ENCODE measurements at places on chromosomes 5 and 9.
A peak's percentile ranks its signal among the peaks of the same experiment; 100 is the strongest.

- no peak for DNase-seq
Observed at GRCh38 chr9:130430734-130431535, 13.8 kb upstream of the ASS1 start.

DNA sequence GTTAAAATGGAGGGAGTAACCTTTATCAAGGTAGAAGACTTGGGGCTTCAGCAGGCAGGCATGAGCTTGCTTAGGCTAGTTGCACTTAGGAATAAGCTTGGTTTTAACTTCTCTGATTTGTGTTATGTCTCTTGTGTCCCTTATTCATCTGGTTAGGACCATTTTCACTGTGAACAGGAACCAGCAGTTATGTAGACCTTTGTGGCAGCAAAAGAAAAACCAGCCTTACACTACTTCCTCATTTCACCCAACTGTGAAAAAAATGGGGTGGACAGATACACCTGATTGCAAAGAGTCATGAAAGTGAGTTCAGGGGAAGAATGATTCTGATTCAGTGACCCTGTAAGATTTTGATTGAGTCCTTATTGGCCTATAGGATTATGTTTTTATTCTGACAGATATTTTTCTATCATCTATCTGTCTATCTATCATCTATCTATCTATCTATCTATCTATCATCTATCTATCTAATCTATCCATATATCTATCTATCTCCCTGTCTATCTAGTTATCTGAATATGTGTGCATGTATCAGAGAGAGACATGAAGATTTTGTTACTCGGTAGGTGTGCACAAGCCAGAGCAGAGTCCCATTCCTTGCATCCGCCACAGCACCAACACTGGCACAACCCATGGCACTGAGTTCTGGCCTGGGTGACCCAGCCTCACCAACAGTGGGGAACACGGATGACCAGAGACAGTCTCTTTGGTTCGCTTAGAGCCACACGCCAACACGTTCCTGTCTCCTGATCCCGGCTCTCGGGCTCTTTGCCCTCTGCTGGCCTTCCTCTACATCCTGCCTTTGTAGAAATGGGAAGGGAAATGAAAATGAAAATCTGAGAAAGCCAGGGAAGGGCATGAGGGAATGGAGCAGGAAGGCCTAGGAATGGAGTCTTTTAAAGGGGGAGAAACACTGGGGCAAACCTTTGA is 1.3 kb upstream of the ZNF366 start:
- no peak for DNase-seq

- DNase-seq, result no peak
Observed at GRCh38 chr9:99016681-99017387, 73.1 kb downstream of the COL15A1 start.

DNA sequence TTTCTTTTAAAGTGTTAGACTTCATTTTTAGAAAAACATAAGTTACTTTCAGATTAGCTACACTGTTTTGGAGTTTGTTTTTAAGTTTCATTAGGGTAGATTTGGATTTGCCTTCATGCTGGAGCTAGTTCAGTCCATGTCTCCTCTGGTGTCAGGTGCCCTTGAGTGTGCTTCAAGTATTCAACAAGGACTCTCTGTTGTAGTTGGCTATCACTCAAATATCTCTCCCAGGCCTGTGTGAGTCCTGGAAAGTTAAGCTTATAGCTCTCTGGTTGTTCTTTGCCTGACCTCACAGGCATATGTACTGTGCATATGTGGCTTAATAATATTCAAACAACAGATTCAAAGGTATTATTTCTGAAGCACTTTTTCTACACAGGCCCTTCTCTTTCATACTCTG is 45.4 kb downstream of the PTBP3 start:
- DNase-seq, result no peak

GRCh38 chr9:102035929-102036328 is 297.5 kb upstream of the GRIN3A start:
- DNase-seq, result no peak

DNA sequence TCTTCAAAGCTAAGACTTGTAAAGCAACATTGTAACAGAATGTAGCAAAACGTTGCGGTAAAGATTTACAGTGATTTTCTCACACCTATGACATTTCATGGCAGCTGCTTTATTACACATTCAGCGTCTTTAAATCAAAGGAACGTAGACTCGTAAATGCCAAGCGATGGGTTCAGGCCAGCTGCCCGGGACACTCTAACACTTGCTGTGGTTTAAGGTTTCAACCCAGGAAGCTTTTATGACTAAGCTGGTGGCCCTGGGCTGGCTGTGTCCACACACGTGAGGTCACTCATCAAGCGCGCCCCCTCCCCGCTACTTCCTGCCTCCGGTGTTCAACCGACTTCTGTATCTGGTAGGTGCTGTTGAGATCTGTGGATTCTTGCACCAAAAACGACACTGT is 2.5 kb downstream of the SLC6A18 start:
- DNase-seq, result no peak

DNA sequence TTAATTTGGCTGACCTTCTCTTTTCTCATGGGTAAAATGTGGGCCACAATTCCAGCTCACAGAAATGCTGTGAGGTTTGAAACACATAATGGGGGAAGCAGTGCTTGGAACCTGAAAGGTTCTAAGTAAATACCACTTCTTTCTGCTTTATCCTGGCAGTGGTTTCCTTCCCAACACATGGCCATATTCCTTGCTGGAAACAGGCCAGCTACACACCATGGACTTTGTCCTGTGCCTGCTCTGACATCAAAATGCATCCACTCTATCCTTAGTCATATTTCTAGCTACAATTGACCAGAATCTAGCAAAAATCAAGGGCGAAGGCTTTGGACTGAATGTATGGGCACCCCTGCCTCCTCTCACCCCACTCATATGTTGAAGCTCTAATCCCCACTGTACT is 93.1 kb upstream of the TRPC7 start:
- no peak for DNase-seq

GRCh38 chr5:170681013-170681433 is 102.5 kb upstream of the GABRP start:
- peak; percentile 84 for DNase-seq

DNA sequence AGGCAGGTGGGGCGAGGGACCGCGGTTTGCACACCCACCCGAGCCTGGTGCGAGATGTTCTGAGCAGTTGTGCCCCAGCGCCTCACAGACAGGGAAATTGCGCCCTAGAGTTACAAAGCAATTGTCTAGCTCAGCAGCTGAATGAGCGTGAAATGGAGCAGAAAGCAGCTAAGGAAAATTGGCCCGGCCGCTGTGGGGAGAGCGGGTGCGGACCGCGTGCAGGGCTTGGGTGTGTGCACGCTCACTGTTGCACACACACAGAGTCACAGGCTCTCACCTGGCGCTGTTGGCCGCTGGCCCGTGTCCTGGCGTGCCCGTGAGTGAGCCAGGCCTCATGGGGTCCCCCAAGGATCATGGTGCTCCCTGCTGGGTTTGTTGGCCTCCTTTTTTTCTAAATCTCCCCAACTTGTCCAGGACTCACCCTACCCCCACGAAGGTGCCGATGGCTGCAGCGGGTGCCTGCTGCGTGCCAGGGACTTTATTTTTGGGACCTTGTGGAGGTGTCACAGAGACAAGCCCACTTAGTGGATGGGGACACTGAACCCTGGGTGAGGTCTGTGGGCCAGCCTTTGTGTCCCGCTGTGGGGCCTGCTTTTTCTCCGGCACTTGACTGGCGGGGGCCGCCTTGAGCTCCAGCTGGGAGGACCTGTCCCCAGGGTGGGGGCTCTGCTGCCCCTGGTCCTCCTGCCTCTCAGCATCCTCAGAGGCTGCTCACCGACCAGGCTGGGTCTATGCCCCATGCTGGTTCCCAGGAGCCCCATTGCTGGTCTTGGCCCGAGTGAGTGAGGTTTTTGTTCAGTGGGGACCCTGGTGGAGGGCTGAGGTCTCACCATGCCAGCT is 5.2 kb downstream of the RXRA start:
- no peak for DNase-seq

DNA sequence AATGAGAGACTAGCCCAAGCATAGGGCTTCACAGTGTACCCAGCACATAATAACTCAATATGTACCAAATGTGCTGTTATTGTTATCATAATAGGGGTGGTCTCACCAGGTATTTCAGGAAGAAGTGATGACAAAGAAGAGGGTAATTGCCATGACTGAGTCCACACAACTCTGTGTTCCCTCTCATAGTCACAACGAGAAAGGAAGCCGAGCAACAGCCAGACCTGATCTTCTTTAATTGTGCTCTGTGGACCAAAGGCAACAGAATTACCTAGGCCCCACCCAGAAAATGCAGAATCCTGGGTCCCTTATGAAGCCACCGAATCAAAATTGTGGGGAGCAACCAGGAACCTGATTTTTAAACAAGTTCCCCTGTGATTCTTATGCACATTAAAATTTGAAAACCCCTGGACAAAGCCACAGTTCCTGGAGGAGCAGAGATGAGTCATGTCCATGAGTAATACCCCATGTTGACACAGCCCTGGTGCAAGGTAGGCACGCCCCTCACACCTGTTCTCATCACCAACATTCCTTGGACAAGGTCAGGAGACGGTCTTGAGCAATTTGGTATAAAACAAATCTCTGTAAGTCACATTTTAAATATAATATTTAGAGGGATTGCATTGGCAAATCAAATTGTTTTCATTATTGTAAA is 5.2 kb downstream of the FGF1 start:
- DNase-seq, result no peak

DNA sequence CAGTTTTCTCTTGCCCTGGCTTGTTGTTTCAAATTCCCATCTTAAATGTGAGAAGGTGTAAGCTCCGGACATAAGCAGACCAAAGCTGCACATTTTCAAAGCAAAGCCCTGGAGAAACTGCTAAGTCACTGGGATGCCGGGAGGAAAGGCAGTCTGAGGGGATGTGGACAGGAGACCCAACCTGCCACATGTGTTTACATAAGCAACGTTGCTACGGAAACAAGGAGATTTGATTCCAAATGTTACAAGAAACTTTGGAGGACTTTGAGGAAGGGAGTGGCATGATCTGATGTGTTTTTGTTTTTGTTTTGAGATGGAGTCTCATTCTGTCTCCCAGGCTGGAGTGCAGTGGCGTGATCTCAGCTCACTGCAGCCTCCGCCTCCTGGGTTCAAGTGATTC is 25.7 kb upstream of the INSYN2B start:
- no peak for DNase-seq

DNA sequence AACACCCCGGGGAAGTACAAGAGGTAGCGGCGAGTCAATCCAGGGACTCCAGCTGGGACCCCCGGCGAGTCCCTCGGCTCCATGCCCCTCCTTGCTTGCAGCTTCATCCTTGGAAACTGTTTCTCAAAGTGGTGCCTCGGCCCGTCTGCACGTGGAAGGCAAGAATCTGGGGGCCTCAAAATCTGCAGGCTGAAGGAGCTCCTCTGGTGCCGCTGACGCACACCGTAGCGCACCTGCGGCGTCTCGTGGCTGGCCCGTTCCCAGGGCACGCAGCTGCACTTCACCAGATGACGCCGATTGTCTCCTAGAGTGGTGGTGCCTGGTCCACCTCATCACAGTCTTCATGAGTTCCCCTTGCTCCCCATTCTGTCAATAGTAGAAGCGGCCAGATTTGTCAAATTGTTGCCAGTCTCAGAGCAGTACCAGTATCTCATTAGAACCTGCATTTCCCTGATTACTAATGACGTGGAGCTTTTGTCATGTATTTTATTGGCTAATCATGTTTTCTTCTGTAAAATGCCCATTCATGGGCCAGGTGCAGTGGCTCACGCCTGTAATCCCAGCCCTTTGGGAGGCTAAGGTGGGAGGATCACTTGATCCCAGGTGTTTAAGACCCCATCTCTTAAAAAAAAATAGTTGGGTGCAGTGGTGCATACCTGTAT is 38.6 kb downstream of the GTF3C4 start:
- DNase-seq, result no peak

All from WTC11 (cell line).